Aorta (tissue), 5 donors: ENCODE measurements at places on chromosomes 2 and 18. TPM values are rescaled to one million over a fixed set of nuclear protein-coding genes. Genes with fewer than 3 reads are reported as not detected.

ADRA2B gene
- not detected for polyA plus RNA-seq

GRCh38 chr18:35917043-35917442 lies 55.4 kb upstream of the RMP24 start:
- DNase-seq = no peak

DNA sequence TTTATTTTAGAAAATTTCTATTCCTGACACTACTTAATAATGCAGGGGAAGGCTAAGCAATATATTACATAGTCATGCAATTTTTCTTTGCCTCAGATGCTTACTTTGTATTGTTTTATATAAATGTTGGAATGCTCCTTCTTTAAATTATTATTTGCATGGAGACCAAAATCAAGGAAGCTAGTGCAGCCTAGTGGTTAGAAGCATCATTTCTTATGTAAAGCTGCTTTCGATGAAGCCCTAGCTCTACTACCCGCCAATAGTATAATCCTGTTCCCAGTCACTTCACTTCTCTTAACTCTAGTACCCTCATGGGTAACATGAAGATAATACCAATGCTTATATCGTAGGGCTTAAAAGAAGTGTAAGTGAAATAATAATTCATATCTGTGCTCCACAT lies 198.9 kb downstream of the LRATD1 start:
- no peak for DNase-seq

DNA sequence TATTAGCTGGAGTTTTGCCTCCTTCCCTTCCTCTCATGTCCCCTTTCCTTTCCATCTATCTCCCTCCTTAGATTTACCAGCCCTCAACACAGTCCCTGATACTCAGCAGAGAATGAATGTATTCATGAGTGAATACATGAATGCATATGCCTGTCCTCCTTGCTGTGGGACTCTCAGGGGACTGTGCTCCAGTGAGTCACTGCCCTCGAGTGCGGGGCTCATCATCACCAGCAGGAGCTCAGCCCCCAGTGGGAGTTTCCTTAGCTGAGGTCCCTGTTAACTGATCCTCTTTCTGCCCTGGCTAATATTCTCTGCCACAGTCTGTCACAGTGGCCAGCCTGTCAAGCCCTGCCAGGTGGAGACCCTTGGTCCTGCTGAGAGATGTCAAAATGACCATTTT lies 104.9 kb upstream of the LHCGR start:
- no peak for DNase-seq

GRCh38 chr2:173075056-173075780 lies 428 bp upstream of the MAP3K20 start:
- DNase-seq = no peak

GRCh38 chr2:237022533-237022932 lies 63.2 kb upstream of the COPS8 start:
- no peak for DNase-seq
